ENCODE measurements at places on chromosomes 11 and 22.

DNA sequence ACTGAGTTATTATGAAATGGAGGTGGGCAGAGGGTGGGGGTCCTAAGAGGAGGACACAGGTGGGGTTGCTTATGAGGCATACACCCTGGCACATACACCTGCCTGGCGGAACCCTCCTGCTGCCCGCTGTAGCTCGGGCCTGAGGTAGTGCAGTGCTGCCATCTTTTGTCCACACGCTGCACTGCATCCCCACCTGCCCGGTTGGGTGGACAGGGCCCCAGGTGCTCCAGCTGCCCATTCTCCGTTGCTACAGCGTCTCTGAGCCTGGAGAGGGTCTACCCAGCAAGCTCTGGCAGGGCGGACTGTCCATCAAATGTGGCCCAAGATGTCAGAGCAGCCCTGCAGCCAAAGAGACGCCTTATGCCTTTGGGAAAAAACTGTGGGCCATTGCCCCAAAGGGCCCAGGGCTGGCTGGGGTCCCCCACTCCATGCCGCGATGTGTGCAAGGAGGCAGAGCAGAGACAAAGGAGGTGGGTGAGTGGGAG lies 131.2 kb downstream of the BUD13 start:
- DNase-seq = peak; percentile 34

- DNase-seq = no peak
These were observed 2.8 kb downstream of the EMID1 start for GRCh38 chr22:29208502-29208862.

DNA sequence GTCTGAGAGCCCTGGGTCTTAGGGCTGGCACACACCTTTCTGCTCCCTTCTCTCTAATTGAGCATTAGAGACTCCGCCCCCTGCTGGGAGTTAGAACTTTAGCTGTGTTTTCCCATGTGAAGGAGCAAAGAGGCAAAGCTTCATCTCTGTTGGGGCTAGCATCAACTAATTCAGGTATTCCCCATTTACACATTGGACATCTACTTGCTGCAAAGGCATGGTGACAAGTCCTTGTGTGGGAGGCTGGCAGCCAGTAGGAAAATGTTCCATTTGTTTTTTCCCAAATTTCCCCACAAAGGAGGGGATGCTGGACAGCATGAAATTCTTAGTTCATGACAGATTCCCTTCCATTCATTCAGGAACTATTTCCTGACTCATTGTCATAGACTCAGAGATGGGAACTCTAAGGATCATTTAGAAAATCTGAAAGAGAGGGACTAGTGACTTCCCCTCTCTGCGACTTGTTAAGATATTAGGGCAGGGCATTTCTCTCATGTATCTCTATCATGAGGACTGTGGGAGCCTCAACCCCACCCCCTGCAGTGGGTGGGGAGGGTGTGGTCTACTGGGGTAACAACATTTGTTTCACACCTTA lies 3.6 kb downstream of the CD44 start:
- no peak for DNase-seq

GRCh38 chr22:33883561-33883960 lies 36.7 kb downstream of the LARGE1 start:
- DNase-seq = no peak

- DNase-seq = no peak
These were observed 5.2 kb downstream of the IRAG1 start for GRCh38 chr11:10688401-10688800.

DNA sequence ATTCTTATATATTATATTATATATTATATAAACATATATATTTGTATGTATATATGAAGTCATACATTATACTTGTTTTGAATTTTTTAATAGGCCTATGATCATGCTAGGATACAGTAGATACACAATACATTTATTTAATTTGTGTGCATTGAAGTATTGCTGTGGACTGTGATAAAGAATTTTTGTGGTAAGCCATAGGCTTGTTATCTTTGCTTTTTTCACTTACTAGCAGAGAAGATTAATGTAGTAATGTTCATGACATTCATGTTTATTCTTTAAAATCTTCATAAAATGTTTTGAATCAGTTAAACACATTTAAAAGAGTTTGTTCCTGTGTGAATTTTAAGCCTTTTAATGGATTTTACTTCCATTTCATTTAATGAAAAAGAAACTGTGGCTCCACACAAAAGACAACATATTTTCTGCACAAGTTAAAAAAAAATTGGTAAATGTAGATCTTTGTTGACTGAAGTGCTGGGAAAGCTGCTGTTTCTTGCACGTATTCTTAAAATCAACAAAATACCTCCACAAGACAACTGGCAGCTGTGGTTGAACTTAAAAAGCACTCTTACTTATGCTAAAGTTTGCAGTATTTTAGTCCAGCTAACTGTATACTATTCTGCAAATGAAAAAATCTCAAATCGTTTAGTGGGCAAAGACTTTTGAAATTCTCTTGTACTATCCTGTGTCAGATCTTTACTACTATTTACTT lies 156.2 kb downstream of the TMEM135 start:
- DNase-seq = no peak

GRCh38 chr11:108193725-108194124 lies 28.7 kb downstream of the NPAT start:
- no peak for DNase-seq

DNA sequence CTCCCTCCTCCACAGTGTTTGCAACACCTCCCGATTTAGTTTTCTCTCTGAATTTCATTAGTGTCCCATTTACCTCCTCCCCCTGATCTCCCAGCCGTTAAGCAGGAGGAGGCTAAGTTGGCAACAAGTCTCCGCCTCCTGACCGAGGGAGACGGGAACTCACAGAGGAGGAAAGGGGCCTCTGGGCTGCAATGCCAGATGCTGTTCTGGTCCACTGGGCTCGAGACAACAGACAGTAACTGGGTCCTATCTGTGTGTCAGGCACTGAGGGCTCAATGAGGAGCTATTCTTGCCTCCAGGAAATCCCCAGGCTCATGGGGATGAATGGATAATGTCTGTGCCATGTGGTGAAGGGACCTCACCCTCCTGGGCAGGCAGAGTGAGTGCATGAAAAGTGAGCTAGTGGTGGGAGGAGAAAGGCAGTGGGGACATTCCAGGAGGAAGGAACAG lies 228.1 kb downstream of the TENM4 start:
- peak; percentile 50 for DNase-seq

- DNase-seq = no peak
These were observed 10.0 kb downstream of the ROBO4 start for GRCh38 chr11:124887667-124888013.

GRCh38 chr11:111798279-111798678 lies 32.1 kb upstream of the PPP2R1B start:
- no peak for DNase-seq

DNA sequence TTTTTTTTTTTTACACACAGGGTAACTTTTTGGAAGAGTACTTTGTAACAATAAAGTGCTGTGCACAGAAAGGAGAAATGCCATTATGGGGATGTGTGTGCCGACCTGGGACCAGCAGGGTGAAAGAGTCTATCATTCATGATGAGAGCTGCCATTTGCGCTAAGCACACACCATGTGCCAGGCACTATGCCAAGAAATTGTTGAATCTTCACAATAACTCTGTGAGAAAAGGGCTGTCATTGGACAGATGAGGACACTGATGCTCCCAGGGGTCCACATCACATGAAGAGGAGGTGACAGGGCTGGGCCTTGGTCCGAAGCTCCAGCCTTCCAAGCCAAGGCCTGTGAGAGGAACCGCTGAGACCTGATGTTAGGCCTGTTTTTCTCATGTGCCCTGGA lies 5.6 kb downstream of the DUSP18 start:
- DNase-seq = no peak

- no peak for DNase-seq
These were observed 15.9 kb upstream of the CDC42EP2 start for GRCh38 chr11:65298655-65299179.

DNA sequence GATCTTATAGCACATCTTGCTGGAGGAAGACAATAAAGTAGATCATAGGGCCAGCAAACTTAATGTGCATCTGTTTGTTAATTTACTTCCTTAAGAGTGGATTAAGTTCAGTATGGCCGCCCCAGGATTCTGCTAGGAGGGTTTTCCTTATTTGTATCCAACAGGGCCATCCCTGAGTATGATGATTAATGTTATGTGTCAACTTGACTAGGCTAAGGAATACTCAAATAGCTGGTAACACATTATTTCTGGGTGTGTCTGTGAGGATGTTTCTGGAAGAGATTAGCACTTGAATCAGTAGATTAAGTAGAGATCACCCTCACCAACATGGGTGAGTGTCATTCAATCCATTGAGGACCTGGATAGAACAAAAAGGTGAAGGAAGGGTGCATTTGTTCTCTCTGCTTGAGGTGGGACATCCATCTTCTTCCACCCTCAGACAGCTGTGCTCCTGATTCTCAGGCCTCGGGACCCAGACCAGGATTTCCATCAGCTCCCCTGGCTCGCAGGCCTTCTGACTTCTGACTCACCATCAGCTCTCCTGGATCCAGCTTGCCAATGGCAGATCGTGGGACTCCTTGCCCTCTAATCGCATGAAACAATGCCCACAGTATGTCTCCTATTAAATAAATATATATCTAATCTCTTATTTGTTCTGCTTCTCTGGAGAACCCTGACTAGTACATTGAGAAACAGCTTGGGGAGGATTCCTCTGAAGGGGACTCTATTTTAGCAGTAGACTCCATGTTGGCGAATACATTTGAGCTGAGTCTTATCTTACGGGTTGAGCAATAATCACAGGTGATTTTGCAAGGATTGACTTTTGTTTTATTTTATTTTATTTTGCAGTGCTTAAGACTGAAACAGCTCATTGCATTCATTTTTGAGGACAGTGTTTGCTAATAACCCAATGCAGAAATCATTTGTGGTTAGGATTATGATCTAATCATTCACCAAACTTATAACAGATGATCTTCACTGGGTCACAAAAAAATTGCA lies 9.0 kb upstream of the ZBTB44 start:
- no peak for DNase-seq

GRCh38 chr11:126334659-126335462 lies 20.6 kb upstream of the ST3GAL4 start:
- DNase-seq = no peak

- no peak for DNase-seq
These were observed 45.2 kb upstream of the FLI1 start for GRCh38 chr11:128648711-128649110.

DNA sequence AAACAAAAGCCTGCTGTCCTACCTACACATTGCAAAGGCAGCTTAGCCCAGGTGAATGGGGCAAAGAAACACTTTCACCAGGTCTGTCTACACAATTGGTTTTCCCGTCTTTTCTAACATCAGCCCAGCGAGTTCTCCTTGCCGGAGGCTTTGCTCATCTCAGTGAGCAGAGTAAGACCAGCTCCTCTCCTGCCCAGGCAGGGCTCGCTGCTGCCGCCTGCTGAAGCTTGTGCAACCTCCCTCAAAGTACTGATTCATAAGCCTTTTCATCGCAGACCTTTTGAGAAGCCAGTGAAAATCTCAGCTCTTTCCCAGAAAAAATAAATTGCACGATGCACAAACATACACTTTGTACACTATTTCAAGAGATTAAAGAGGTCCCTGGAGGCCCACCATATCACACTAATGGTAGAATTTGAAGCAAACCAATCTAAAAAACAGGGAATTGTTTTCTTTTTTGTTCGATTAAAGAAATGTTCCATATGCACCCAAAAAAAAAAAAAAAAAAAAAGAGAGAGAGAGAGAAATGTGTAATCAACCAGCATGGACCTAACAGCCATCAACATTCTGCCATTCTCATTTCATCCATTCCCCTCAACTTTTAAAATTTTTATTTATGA lies 328.1 kb upstream of the MPPED2 start:
- peak; percentile 23 for DNase-seq

DNA sequence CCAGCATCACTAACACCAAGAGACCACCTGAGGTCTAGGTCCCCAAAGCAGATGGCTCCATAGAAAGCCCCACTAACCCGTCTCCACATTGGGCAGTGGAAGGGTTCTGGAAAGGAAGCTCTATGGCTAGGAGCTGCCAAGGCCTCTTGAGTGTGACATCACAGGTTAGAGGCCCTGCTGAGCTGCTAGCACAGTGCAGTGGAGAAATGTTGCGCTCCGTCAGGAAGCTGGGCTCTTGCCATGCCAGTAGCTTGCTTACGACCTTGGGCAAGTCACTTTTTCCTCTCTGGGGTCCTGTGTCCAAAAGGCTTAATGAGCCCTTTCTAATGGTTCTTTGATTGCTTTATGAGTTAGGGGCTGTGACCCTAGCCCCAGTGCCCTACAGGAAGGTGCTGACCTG lies 10.6 kb downstream of the PIK3IP1 start:
- DNase-seq = no peak

DNA sequence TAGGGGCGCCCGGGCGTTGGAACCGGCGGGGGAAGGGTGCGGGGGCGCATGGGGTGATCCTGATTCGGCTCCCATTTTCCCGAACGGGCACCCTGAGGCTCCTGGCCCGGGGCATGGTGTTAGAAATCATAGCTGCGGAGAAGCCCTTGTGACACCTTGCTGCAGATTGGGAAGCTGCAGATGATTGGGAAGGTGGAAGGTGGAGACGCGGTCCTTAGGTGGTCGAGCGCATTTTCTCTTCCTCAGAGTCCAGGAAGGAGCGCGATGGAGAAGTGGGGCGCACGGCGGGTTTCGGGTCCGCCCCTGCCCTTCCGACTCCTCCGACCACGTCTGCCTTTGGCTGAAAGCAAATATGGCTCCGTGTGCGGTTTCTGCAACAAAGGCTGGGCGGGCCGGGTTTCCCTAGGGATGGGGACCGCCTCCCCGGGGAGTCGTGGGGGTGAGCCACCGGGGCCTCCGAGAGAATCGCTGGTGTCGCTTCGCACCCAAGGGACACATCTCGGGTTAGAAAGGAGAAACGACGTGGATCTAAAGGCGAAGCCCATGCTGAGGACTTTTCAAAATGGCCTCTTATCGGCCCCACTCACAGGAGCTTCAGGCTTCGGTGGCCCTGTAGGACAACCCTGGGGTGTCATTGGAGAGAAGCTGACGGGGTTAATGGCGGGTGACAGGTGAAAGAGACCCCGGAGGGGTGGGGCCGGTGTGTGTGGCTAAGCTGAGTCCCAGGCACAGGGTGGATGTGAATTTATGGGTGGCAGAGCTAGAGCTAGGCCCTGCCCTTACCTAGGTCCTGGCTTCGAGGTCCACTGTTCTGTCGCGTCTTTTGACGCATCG lies 707 bp upstream of the FTH1 start:
- DNase-seq = peak; percentile 89

DNA sequence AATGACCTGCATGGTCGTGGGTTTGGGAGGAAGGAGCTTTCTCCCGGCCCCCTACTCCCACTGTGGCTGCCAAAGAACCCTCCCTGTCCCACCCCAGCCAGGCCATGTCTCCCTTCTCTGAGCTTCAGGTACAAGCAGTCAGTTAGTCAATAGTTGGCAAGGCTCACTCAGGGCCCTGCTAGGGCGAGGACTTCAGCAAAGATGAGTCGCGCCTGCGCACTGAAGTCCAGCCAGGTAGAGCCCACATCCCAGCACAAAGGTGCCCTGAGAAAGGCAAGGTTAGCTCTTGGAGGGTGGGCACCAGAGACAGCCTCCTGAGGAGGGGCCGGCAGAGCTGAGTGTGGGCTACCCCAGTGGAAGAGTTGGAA lies 11.1 kb downstream of the C11orf86 start:
- DNase-seq = no peak

Data from right kidney (tissue), 9 donors.